ENCODE measurements at places on chromosomes 5 and 9. TPM values are rescaled to one million over a fixed set of nuclear protein-coding genes. Genes with fewer than 3 reads are reported as not detected.

The GPR151 gene
- not detected for total RNA-seq

The LHX3 gene
- not detected for total RNA-seq

- no peak for DNase-seq
Observed at GRCh38 chr5:172768573-172769341, 2.2 kb downstream of the DUSP1 start.

DNA sequence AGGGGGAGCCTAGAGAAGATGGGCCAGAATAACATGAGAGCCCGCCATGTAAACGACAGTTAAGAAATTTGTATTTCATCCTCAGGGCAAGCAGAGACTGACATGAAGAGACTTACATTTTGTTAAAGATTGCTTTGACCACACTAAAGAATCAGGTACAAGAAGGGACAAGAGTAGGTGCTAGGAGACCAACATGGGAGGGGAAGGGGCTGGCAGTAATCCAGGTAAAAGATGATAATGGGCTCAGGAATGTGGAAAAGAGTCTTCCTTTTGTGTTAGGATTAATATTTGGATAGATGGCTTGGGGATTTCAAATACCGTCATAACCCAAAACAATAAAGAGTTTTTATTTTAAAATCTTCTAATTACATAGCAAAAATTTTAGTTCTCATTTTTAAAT lies 137.3 kb downstream of the ZNF462 start:
- DNase-seq, result no peak

- DNase-seq, result no peak
Observed at GRCh38 chr9:107489144-107489673, 360 bp downstream of the KLF4 start.

Measured in activated B cell treated with CpG ODN at 0.5 μM for 24 hours (primary cell).